Activated CD4-positive, alpha-beta T cell treated with anti-CD3 and anti-CD28 coated beads for 24 hours (primary cell): ENCODE measurements at places on chromosomes 12 and 14.

GRCh38 chr14:104477117-104477623 lies 102.4 kb upstream of the C14orf180 start:
- DNase-seq: no peak

GRCh38 chr14:104931304-104931770 lies 6.7 kb downstream of the PLD4 start:
- DNase-seq: no peak

DNA sequence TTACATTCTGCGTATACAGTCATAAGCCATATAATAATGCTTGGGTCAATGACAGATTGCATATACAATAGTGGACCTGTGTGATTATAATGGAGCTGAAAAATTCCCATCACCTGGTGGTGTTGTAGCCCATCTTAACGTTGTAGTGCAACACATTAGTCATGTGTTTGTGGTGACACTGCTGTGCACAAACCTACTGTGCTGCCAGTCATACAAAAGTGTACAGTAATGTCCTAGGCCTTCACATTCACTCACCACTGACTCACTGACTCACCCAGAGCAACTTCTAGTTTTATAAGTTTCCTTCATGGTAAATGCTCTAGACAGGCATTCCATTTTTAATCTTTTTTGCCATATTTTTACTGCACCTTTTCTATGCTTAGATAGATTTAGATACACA lies 194.8 kb upstream of the SEL1L start:
- DNase-seq: no peak

DNA sequence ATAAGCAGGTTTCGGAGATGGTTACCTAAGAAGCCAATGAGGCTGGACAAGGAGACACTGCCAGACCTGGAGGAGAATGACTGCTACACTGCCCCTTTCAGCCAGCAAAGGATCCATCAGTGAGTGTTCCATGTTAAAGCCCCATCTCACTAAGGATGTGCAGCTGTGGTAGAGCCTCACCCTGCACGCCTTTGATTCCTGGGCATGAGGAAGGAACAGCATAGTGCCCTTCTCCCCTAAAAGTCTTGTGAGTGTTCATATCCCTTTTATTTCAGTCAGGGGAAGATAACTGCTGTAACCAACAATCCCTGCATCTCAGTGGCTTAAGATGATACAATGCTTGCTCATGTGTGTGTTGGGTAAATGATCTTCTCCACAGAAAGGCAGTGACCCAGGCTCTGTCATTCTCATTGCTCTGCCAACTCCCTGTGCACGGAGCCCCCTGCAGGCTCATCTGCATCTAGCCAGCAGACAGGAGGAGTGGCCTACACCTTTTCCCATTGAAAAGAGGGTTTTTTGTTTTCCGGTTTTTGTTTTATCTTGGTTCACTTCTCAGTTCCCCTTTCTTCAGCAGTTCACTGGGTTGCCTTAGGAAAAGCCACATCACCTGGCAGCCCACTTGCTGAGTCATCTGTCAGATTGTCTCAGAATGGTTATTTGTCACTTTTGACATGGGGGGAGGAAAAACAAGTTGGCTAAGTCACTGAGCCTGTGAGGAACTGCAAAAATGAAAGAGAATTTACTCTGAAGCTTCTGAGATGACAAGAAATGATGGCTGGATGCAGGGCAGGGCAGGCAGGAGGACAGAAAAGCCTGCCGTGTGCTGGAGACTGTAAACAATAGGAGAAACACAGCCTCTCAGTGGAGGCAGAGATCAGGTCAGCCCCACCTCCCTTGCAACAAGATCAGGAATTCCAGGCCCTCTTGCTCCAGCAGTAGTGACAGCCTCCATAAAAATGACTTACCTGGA lies 193.3 kb downstream of the ANO4 start:
- DNase-seq: no peak

DNA sequence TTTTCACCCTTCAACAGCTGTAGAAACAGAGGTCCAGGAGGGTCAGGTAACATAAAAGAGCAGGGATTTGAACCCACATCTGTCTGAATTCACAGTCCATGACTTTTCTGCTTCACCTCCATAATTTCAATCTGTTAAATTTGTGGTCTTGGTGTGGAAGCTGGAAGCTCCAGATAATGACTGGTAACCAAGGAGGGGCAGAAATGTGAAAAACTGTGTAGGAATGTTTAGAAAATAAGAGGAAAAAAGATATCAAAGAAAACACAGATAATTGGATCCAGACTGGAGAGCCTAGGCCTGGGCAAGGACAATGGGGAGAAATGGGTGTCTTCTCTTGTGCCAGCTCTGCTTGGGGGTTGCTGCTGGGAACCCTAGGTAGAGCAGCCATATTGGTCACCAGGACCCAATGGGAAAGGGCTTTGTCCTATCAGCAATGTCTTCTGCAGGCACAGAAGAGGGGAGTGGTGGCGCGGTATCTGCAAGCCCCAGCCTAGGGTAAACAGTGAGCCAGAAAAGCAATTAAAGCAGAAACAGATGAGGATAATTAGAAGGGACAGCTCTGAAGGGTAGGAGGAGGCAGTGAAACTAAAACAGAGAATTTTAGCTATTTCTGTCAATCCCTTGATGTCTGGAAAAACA lies 54.3 kb upstream of the CCDC91 start:
- no peak for DNase-seq

DNA sequence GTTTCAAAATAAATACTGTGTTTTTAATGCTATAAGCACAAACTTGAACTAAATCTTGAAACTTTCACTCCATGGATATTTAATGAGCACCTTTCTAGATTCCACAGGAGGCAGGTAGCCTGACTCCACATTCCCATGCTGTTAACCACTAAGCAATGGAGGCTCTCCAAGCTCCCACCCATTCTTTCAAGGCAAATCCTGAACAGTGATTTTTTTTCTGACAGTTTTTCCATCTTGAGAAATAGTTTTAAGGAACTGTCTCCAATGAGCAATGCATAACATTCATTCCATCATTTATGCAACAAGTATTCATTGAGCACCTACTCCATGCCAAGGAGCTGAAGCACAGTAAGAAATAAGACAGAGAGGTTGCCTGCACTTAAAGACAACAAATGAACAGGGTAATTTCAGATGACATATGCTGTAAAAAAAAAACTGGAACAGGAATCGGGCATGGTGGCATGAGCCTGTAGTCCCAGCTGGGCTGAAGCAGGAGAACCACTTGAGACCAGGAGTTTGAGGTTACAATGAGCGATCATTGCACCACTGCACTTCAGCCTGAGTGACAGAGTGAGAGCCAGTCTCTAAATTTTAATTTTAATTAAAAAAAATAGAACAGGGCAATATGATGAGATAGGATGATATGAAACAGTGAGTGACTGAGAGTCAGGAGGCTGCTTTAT lies 102.3 kb upstream of the CPSF6 start:
- no peak for DNase-seq

GRCh38 chr14:51439896-51440295 lies 199.8 kb downstream of the TMX1 start:
- DNase-seq: no peak

DNA sequence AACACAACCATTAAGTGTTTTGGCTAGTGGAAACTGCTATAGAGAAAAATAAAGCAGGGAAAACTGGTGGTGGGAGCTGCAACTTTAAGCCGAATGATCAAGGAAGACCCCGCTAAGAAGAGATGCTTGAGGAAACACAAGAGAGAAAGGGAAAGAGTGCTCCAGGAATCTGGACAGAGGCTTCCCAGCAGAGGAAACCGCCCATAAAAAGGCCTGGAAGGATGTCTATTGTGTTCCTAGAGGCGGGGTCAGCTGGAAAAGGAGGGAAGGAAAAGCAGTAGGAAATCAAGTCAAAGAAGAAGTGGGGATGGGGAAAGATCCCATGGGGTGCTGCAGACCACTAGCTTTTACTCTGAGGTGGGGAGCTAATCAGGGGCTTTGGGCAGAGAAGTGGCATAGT lies 12.4 kb downstream of the SLC2A13 start:
- DNase-seq: no peak

- DNase-seq: no peak
Measured at GRCh38 chr12:7143564-7143963, 13.4 kb downstream of the CLSTN3 start.

DNA sequence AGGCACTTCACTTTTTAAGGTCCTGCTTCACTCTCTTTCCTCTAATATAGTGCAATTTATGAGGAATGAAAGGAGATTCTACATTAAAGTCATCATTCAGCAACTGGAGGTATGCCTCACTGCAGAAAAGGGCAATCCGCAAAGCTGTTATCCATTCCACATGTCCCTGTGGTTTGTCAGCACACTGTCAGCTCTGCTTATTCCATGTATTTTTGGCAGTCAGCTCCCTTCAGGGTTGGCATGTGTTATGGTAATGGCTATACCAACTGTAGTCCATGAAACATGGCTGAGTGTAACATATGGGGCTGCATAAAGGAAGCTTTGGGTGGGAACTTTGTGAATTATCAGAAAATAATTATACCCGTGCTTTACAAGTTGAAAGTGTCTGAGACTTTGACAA lies 154.1 kb downstream of the GALC start:
- DNase-seq: no peak

DNA sequence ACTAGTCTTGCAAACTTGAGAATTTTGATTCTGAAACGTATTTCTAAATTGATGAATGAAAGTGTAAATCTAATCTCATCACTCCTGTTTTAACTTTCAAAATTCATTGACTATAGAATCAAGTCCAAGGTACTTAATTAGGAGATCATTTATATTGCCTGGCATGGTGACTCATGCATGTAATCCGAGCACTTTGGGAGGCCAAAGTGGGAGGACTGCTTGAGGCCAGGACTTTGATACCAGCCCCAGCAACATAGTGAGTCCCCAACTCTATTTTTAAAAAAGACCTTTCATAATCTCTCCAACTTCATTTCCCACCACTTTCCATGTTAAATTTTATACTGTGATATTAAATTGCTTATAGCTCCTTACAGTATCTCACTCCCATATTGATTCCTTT lies 3.0 kb upstream of the MIPOL1 start:
- no peak for DNase-seq

- DNase-seq: no peak
Measured at GRCh38 chr12:44780221-44780790, 95.8 kb downstream of the NELL2 start.

DNA sequence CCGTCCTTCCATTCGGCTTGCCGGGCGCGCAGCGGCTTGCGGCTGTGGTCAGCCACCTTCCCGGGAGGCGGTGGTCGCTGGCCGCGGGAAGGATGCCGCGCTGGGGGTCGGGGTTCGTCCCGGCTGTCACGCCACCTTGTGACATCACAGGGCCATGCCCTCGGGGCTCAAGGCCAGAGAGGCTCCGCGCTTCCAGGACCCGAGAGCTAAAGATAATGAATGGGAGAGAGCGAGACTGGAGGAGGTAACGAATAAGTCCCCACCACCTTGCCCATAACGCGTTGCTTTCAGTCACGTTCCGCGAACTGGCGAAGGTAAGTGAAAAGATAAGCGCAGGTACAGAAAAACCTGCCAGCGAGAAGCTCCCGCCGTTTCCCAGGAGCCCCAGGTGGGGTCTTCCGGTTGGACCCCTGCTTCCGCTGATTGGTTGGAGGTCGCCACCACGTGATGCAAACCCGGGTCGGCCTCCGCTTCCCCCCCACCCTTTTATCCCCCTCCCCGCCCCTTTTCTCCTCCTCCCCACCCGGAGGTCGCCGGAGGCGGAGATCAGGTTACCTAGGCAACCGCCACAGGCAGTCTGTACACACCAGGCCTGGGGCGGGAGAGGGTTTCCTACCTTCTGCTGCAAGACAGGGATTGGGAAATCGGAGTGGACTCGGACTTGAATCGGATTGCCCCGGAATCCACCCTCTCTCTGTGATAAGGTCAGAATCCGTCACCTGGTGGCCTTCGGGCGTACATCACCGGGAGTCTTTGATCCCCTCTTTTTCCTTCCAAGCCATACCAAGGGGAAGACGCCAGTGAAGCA lies at the start of gene LRRC9:
Gene LRRC9 (plus strand): TSS at position 575 of the 808 bp plus-strand sequence.
- DNase-seq: no peak

- DNase-seq: no peak
Measured at GRCh38 chr12:104909761-104910160, 48.3 kb downstream of the SLC41A2 start.

DNA sequence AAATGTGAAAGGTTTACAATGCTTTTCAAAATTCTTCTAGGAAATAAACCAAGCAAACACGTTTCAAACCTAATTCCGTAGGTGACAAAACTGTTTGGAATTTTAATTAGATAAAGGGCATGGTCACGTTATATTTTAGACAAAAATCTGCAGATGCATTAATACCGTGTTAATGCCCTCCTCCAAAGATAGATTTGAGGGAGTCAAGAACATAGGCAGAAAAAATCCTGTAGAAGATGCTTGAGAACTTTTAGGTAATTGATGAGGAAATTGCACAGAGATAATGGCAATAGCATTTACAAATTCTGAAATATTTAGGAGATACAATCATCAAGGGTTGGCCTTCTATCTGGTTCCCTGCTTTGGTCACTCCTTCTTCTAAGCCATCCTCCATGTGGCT lies 212.6 kb downstream of the TMTC3 start:
- DNase-seq: no peak

GRCh38 chr12:115383668-115384067 lies 699.7 kb upstream of the TBX3 start:
- DNase-seq: no peak

GRCh38 chr14:96904201-96904600 lies 107.0 kb downstream of the VRK1 start:
- no peak for DNase-seq

GRCh38 chr12:644818-645552 lies 18.3 kb downstream of the NINJ2 start:
- no peak for DNase-seq

- no peak for DNase-seq
Measured at GRCh38 chr12:51023625-51024382, 2.4 kb downstream of the SLC11A2 start.
